ENCODE measurements at places on chromosomes 6 and 20.

DNA sequence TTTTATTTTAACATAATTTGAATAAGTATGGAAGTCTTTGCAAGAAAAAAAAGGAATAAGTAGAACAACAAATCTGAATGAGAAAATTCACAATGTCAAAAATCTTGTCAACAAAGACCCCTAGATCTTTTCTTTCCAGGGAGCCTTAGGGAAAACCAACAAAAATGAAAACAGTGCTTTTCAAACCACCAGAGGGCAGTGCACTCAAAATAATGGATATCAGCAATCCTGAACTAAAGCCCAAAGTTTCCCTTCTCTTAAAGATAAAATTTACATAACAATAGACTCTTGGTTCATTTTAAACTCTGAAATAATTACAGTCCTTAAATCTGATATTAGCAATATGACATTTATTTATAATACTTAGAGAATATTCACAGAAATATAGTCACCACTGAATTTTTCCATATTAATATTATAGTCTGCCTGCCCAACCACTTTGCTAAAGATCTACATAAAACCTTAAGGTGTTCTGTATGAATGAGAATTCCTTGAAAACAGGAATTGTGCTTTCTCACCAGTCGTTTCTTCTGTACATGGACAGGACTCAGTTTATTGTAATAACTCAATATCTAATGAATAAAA, 105.3 kb upstream of the BMP5 start:
- DNase-seq = no peak

GRCh38 chr6:33118525-33119123, 42.8 kb downstream of the HLA-DPB1 start:
- peak; percentile 79 for DNase-seq

DNA sequence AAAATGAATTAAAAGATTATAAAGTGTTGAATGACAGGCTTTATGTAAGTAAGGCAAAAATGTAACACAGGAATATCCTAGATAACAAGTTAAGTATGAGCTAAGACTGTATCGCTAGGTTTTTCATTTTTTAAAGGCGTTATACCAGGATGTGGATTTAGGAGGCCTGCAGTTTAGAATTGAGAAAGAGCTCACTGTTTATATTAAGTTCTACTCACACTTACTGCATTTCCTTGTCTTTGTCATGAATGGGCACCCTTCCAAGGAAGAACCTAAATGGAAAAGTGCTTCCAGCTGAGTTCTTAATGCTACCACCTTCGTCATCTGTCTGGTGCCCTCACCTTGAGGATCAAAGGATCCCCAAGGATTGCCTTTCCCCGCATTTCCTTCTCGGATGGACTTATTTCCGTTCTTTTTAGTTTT, 148.7 kb downstream of the SOX4 start:
- DNase-seq = no peak

DNA sequence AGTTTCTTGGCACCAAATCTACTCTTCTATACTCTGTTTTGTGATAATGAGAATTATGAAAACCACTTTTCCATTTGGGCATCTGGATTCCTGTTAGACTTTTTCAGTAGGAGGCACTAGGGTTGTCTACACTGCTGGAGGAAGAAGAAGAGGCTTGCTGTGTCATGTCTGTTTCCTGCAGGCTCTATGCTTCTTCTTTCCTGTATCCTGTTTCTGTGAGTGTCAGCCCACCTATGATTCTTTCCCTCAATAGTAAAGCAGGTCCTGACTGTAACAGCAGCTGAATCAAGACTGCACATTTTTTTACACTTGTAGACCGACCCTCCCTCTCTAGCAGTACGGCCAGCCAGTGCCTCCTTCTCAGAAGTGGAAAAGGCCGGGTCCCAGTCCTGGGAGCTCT, 603.9 kb downstream of the HDGFL1 start:
- no peak for DNase-seq

- DNase-seq = no peak
Observed at GRCh38 chr6:72151742-72152141, 265.4 kb downstream of the RIMS1 start.

- DNase-seq = no peak
Observed at GRCh38 chr6:158978757-158979156, 21.2 kb downstream of the RSPH3 start.

DNA sequence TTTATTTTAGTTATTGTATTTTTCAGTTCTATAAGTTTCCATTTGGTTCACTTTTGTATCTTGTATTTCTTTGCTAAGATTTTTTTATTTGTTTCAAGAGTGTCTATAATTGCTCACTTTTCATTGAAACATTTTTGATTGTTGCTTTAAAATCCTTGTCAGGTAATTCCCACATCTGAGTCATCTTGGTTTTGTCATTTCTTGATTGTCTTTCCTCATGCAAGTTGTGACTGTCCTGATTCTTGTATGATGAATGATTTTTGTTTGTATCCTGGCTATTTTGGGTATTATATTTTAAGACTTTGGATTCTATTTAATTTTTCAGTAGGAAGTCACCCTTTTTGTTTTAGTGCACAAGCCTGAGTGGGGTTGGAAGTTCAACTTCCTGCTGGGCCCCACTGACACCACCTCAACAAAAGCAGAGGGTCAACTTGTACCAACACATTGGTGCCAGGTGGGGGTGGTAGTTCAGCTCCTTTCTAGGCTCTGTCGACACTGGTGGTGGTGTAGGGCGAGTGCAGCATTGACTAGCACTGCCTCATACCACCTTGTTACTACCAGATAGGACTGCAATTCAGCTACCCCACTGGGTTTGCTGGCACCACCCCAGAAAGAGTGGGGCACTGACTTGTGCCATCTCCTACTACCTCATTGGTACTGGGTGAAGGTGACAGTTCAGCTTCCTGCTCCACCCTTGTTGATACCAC, 8.8 kb downstream of the RSPH3 start:
- DNase-seq = no peak

GRCh38 chr6:80728101-80728750, 621.8 kb downstream of the BCKDHB start:
- DNase-seq = no peak

DNA sequence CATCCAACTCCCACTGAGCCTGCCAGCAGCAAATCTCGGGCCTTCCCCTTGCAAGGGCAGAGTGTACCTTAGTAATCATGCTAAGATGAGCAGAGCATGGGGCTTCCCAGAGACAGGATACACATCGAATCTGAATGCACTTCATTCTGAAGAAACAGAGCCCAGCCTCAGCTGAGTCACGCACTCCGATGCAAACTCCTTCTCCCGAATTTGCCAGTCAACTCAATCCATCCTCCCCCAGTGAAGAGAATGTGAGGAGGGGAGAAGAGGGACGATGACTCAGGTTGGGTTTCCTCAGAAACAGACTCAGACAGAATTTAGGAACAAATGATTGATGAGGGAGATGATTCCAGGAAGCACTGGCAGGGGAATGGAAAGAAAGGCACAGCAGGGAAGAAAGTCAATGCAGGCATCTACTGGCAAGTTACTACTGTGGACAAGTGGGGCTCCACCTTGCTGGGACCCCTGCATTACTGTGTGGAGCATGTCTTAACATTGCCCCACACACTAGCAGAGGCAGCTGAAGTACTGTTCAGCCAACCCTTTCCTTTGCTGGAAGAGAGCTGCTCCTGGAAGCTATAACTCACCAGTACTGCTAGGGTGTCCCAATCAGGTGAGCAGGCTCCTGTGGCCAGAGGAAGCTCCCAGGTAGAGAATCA, 251.6 kb downstream of the ADGB start:
- no peak for DNase-seq
